ENCODE measurements at places on chromosomes 2 and 18.

- no peak for DNase-seq
These were observed 6.1 kb upstream of the DNMT3A start for GRCh38 chr2:25347846-25348245.

- DNase-seq, result no peak
These were observed 2.2 kb downstream of the PSD4 start for GRCh38 chr2:113175736-113176695.

DNA sequence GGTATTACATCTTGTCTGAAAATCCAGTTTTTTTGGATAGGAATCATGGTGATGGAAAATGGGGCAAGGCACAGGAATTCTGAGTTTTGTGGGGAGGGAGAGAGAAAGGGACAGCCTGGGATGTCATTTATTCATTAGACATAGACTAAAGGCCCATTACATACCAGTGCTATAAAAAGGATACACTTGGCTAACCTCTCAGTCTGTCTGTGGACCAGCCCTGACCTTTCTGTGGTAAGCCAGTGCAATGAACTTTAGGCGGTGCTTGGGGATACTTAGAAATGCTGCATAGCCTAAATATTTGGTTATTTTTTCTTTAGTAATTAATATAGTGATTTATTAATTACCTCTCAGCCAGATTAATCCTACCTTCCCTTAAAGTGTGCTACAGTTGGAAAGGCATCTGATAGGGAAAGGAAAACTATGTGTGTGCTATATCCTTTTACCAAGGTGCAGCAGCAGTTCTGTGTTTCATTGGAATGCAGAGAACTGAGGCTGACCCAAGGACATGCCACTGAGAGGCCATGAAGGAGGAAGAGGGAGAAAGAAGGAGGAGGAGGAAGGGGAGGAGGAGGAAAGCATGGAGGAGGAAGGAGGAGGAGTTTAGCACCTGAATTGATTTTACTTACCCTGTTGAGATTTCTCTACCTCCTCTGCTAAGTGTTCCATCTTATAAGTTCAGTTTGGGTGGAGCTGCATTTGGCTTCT lies 37.5 kb downstream of the KCNS3 start:
- no peak for DNase-seq

DNA sequence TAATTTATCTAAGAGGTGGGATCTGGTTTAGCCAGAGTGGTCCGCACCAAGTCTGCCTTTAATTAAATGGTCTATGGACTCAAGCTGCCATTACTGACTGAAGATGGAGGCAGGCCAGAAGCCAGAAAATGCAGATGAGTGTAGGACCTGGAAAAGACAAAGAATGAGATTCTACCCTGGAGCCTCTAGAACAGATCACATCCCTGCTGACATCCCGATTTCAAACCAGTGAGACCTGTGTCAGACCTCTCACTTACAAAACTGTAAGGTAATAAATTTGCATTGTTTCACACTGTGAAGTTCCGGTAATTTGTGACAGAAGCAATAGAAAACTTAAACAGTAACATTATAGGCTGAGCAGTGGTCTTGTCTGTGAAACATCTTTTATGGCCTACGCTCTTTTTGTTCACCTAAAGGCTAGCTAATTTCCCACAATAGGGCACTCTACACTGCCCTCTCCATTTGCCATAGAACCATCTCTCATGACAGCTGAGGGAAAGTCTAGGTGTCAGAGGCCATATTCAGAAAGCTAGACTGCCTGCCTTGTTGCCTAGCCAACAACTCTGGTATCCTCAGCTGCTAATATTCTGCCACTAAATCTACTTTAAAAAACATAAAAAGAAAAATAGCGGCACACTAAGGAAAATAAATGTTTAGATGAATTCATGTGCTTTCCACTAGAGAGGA lies 1396.2 kb upstream of the PIK3C3 start:
- no peak for DNase-seq

GRCh38 chr2:177362499-177362898 lies 30.1 kb upstream of the AGPS start:
- no peak for DNase-seq

DNA sequence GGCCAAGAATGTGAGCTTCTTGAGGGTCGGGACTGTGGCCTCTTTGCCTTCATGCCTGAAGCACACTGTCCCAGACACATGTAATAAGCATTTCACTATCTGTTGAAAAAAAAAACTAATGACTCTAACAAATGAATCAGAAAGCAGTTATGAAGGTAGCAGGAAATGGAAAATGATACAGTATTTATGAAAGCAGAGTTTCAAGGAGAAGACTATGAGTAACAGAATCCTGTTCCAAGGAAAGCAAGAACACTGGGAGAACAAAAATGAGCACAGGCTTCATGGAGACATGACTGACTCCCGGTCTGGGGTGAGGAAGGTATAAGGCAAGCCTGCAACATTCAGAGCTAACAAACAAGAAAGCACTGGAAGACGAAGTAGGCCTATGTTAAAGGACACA lies 190.8 kb downstream of the RNF152 start:
- DNase-seq, result peak; percentile 73

GRCh38 chr2:96580771-96581170 lies 44.2 kb downstream of the ARID5A start:
- peak; percentile 47 for DNase-seq

DNA sequence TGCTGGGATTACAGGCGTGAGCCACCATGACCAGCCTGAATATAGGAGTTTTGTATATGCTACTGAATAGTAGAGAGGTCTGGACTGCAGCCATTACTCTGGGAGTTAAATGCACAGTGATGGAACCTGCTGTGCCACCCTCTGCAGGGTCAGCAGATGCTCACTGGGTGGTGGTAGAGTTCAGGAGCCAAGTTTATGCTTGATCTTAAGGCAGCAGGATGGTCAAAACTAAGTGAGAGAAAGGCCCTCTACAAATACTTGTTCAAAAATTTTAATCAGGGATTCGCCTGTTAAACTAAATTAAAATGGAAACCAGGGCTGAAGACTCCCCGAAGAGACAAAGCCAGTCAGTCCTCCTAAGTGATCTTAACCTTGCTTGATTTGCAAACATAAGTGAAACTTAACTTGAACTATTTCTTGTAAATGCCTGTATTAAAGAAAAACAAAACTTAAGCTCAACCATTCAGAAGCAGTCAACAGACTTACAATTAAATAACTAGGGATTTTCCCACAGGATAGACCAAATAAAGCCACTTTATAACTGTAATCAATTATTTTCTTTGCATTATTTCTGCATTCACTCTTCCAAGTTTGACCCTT lies 4.2 kb upstream of the WDFY1 start:
- DNase-seq, result no peak

DNA sequence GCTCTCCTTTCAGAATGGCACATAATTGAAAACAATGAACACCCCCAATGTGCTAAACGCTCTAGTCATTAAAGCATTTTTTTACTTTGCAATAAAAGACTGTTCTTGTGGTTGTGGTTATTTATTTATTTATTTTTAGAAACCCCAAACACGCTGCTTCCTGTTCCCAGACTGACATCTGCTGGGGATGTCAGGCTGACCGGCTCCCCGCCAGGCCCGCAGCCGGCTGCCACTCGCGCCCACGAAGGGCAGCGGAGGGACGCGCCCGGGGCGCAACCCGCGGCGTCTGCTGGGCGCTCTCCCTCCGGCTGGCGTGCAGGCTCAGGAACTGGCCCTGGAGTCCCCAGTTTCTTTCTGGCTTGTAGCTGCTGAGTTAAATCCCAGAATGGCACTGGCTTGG lies 83.1 kb upstream of the SP3 start:
- DNase-seq, result no peak

DNA sequence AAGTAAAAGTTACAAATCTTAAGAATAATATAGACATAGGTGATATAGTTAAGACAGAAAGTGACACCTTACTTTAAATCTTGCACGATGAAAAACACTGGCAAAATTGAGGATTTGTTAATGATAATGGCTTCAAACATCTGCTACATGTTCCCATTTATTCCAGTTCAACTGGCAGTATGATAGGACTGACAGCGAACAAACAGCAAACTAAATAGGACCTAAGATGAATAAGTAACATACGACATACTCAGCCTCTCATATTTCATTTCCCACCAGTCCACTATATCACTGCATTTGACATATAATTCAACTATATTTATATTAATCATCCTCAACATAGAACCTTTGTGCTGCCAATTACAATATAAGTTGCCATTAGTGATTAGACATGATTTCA lies 36.3 kb downstream of the ACVR1C start:
- no peak for DNase-seq

- no peak for DNase-seq
These were observed 8.1 kb upstream of the RPIA start for GRCh38 chr2:88683160-88684021.

DNA sequence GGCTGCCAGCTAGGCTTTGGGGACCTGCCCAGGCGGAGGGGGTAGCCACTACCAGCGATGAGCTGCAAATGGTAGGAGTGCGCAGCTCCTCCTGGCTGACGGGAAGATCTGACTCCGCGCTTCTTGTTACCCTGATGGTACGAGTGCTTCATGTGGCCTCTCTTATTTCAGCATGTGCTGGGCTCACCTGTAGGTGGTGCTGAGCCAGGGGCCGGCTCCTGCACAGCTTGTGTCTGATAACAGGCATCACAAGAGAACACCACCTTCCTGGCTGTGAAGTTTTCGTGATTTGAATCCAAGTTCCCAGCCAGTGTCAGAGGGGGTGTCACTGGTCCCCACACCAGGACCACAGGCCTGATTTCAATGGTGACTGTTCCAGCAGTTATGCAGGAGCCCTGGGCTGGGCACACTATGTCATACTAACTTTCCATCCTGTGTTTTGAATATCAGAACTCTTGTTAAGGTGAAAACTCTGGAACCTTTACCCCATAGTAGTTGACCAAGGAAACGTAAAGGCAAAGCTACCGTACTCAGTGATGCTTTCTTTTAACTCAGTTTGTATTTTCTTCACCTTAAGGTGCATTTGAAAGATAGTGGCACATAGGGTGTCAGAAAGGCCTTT lies 28.0 kb downstream of the APCDD1 start:
- DNase-seq, result no peak

- DNase-seq, result no peak
These were observed 284.8 kb upstream of the CYRIA start for GRCh38 chr2:16950436-16950835.

DNA sequence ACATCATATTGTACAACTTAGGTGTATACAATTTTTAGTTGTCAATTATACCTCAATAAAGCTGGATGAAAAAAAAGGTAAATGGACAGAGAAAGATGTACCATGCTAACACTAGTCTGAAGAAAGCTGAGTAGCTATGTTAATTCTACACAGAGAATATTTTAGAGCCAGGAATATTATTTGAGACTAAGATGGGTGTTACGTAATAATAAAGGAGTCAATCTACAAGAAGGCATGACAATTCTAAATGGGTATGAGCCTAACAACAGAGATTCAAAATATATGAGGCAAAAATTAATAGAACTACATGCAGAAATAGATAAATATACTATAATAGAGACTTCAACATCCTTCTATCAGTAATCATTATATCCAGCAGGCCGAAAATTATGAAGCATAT lies 69.1 kb downstream of the CCDC141 start:
- DNase-seq, result no peak

DNA sequence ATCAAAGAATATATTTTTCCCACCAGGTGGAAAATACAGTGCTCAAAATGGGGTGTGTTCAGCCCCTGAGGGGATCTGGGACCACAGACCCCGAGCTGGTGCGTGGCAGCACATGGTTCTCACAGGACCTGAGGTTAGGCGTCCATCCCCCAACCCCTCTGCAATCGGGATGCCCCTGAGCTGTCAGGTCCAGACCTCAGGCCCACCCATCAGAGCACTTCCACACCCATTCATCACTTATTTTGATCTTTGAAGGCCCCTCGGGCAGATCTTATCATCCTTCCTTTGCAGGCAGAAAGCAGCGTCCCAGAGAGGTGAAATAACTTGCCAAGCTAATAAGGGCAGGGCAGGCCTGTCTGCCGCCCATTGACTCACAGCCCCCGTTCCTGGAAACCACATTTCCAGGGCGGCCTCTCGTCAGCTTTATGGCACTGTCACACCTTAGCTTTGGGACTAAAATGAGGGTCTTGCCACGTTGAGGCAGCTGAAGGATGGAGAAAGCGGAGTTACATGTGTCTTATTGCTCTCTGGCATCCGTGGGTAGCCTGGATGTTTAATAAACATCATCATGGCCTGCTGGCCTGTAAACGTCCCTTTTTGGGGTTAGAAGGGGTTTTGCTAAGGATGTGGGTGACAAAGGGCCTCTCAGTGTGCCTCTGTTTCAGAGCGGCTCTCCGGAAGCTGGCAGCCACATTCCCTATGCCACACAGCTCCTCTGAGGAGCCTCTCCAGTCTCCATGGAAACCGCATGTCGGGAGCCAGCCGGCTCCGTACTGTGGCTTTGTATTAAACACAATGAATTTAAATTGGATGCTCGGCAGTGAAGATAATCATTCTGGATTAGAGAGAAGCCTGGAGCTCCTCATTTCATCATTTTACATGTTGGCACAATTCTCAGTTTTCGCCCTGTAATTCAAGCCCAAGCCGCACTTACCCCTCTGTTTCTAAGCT lies 58.3 kb upstream of the MAPRE3 start:
- no peak for DNase-seq

DNA sequence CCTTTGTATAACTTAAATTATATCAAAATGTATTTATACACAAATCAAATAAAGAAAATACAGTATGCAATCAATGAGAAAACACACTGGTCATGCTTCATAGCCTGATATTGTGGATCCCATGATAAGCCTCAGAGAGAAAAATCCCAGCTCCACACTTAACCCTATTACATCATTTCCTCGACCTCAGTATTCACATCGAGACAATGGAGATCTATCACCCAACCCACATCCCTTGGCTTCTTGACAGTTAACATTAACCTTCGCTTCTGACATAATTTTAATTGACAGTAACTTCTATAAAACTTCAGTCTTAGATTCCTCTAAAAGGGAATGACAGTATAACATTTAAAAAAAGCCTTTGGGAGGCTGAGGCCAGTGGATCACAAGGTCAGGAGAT lies 11.6 kb downstream of the TMX3 start:
- no peak for DNase-seq

- no peak for DNase-seq
These were observed 171.2 kb downstream of the CPS1 start for GRCh38 chr2:210727549-210727948.

- no peak for DNase-seq
These were observed 149.8 kb downstream of the FAM210A start for GRCh38 chr18:13576598-13576997.

DNA sequence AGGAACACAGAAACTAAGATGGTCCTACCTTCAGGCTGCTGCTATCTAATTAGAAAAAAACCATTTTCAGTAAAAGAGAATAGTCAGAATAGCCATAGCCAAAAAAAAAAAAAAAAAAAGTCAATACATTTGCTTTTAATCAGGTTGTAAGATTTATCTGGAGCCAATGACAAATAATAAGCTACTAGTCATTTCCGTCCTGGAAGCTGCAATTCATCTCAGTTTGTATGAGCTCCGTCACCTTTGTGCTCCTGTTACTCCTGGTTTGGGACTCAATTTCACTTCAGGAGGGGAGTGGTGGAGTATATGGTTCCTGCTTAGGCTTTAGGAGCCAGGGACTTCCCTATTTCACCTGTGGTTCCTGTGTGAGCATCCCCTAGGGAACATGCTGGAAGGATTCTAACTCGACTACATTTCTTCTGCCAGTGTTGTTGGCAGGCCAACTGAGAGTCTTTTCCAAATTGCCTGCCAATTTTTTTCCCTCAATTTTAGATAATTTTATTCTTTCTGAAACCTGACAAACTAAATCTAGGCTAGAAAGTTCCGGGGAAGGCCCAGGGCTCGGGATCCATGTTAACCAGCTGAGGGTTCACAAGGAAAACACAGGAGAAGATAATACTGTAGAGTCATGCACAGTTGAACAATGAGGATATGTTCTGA lies 481.8 kb downstream of the DLGAP1 start:
- DNase-seq, result no peak
